ENCODE measurements at places on chromosomes 12 and 14.

DNA sequence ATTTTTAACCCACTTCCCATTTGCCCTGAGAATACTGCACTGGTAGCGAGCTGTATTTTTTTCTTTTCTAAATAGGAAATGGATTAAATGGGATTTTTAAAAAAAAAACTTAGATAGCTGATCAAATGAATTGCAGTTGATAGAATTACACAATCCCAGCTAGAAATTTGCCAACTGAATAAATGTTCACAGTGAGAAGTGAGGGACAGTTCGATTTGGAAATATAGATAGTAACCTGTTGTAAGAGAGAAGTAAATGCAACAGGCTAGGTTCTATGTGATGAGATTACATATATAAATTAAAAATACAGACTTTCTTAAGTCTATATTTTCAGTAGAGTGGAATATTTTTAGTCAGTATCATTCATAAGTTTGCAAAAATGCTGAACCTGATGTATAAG, 48.1 kb upstream of the SMCO2 start:
- no peak for DNase-seq

DNA sequence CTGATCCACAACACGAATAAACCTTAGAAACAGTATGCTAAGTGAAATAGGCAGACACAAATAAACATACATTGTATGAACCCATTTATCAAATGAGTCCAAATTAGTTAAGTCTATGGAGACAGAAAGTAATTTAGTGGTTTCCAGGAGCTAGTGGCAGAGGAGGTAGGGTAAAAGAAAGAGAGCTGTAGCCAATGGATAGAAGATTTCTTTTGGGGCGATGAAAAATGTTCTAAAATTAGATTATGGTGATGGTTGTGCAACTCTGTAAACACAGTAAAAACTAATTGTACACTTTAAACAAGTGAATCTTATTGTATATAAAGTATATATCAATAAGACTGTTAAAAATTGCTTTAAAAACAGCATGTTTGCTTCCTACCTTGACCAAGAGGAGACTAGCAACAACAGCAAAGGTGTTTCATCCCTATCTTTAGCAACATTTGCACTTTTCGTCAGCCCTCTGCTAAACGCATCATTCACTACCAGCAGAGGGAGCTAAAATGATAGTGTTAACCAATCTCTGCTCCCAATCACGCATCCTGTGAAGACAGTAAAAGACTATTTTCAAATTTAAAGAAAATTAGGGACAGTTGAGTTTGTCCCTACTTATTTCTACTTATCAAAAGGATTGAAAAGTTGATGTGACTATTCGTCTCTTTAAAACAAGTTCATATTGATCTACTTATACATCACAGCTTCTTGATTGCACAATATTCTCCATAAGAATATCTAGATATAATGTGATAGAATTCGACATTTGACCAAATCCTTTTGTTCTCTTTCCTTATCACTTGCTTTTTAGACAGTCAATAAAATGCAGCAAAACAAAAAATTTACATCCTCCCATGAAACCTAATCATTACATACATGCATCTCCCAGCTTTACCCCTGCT, 24.0 kb upstream of the LGR5 start:
- DNase-seq: peak; percentile 77

GRCh38 chr14:68796418-68797101, 3.7 kb upstream of the ZFP36L1 start:
- DNase-seq: no peak

DNA sequence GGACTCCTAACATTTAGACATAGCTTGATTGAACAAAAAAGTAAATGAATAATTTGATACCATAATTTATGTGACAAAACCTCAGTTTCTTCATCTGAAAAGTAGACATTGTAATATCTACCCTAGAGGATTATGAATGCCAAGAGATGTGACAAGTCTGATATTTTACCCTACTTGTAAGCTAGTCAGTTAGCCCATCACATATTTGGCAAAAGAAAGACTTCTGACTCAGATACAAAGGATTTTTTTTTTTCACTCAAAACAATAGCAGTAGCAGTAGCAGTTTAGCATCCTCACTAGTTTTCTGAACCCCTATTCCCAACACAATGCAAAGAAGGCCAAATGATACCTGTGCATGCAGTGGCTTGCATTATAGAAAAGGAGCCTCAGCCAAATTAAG, 377.3 kb upstream of the E2F7 start:
- no peak for DNase-seq

GRCh38 chr14:28138341-28138740, 628.2 kb upstream of the FOXG1 start:
- DNase-seq: no peak

DNA sequence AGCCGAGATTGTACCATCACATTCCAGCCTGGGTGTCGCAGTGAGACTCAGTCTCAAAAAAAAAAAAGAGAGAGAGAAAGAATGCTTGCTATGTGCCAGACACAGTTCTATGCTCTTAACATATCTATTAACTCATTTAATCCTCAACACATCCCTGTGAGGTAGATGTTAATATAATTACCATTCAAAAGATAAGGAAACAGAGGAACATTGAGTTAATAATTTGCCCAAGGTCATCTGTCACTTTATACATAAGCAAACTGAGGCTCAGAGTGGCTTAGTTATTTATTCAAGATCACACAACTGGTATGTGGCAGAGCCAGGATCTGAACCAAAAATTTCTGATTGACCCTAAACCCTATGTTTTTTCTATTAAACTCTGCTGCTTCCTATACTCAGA, 116.1 kb upstream of the BCAT1 start:
- DNase-seq: no peak

DNA sequence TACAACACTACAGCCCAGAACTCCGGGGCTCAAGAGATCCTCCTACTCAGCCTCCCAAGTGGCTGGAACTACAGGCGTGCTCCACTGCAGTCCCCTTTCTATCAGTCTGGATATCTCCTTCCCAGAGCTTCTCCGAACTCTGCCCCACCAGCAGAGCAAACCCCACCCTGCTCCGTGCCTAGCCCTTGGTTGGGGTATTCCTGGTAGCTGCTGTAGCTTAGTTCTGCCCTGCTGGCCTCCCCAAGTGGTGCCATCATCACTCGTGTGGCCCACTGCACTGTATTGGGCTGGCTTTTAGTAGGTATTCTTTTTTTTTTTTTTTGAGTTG, 9.5 kb downstream of the HSP90AA1 start:
- no peak for DNase-seq

GRCh38 chr14:75060420-75060819, 3.4 kb downstream of the ACYP1 start:
- DNase-seq: no peak

GRCh38 chr12:110224379-110225304, 56.4 kb upstream of the ATP2A2 start:
- DNase-seq: peak; percentile 93

GRCh38 chr12:111406474-111407376, 1.0 kb downstream of the SH2B3 start:
- no peak for DNase-seq

GRCh38 chr14:75442642-75443041, 14.8 kb downstream of the JDP2 start:
- no peak for DNase-seq

DNA sequence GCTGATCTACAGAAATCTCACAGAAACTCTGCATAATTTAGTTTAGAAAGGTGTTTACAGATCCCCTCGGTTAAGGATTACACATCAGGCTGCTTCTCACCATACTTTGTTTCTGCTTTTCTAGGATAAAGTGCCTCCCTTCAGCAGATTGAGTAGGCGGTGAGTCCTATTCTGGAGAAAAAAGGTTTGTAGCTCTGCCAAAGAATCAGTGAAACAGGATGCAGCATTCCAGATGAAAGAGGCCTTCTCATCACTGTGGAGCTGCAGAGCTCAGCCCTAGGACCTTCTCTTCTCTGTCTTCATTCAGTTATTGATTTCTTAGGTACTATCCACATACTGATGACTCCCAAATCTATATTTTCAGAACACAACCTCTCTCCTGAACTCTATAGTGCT, 155.5 kb upstream of the KRR1 start:
- DNase-seq: peak; percentile 84

All from choroid plexus epithelial cell (primary cell).